ENCODE measurements at places on chromosomes 7 and 10.

- no peak for DNase-seq
Observed at GRCh38 chr7:115840702-115841101, 189.9 kb downstream of the TFEC start.

- DNase-seq, result no peak
Observed at GRCh38 chr7:72441791-72442190, 29.7 kb upstream of the CALN1 start.

DNA sequence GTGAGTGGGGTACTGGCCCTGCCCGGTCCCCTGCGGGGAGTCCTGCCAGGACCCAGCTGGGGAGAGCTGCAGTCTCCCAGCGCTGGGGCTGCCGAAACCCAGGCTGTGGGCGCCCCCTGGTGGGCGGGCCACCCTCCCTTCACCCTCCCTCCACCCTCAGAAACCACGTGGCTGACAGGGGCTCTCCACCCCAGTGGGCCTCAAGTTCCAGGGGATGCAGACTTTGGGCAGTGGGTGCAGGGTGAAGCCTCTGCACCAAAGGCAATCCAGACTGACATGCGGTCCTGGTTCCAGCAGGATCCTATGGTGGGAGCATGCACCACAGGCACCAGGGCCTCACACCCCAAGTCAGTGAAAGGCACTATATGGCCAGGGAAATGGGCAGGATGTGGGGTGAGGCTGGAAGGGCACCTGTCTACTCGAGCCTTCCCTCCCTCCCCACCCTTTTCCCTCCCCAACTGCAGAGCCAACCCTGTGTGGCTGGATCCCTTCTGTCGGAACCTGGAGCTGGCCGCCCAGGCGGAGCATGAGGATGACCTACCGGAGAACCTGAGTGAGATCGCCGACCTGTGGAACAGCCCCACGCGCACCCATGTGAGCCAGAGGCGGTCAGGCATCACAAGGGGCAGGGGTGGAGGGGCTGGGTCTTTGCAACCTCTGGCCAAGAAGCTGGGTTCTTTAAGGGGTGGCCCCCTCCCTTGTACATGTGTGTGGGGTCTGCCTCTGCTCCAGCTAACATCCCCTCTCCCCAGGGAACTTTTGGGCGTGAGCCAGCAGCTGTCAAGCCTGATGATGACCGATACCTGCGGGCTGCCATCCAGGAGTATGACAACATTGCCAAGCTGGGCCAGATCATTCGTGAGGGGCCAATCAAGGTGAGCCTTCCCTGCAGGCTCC is 38.8 kb downstream of the PSAP start:
- DNase-seq, result no peak

GRCh38 chr10:80501913-80502521 is 35.7 kb upstream of the SH2D4B start:
- DNase-seq, result no peak

GRCh38 chr10:57579926-57580325 is 687.8 kb downstream of the IPMK start:
- DNase-seq, result peak; percentile 0

DNA sequence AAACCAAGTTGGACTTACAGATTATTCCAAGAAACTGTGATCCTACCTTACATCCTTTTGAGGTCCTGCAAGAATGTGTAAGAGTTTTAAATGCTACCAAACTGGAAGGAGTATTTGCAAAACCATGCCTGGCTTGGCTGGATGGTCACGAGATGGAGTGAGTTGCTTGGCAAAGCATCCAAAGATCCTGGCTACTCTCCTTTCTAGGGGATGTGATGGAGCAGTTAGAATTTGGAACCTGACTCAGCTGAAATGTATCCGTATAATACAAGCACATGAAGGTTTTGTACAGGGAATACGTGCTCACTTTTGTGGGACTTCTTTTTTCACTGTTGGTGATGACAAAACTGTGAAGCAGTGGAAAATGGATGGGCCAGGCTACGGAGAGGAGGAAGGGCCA is 13.3 kb upstream of the SYPL1 start:
- DNase-seq, result no peak

DNA sequence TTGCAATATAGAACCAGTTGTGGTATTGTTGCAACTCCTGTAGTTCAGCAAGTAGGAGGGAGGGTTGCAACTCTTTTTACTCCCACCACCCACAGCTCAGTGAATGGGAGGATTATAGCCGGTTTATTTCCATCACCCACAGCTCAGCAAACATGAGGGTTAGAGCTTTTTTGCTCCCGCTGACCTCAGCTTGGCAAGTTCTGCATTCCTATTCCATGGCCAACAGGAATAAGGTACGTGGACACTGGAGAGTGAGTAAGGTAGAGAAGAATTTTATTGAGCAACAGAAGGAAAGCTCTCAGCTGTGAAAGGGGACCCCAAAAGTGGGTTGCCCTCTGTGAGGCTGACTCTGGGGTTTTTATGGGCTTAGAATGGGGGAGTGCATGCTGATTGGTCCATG is 167.1 kb upstream of the SMIM30 start:
- DNase-seq, result no peak

DNA sequence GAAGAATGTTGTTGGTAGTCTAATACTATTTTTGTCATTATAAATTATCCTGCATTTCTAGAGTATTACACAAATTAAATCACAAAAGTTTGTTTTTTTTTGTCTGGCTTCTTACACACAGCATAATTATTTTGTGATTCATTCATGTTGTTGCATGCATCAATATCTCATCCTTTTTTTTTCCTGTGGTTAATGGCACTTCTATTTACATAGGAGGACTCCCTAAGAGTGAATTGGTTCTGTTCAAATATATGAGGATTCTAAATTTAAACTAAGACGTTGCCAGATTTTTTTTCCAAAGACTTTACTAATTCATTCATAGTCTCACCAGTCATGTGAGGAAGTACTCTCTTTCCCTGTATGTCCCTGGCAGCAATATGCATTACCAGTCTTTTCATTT is 303.3 kb downstream of the GPR37 start:
- DNase-seq, result no peak

DNA sequence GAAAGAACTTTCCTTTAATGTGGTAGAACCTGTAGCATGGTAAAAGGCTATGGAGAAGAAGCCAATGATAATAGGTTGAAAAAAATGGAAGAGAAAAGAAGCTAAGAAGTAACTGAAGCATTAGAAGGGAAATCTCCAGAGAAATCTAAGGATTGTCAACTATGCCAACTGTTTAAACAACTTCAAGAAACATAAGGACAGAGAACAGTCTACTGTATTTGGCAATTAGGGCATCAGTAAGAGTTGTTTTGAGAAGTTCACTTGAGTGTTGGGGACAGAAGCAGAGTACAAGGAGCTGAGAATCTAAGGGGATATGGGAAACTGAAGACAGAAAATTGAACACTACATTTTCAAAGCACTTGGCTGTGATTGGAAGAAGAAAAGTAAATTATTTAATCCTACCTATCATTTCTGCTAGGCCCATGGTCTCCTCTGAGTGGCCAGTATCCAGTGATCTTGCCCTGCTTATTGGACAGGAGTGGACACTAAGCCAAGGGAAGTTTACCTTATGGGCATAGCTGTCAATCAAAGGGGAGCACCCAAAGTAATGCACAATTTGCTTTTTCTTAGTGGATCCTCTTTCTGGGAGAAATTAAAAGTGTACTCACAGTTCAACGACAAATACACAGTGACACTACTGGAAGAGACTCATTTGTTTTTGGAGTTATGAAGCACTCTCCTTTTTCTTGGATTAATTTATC is 56.4 kb upstream of the CCDC71L start:
- DNase-seq, result no peak

DNA sequence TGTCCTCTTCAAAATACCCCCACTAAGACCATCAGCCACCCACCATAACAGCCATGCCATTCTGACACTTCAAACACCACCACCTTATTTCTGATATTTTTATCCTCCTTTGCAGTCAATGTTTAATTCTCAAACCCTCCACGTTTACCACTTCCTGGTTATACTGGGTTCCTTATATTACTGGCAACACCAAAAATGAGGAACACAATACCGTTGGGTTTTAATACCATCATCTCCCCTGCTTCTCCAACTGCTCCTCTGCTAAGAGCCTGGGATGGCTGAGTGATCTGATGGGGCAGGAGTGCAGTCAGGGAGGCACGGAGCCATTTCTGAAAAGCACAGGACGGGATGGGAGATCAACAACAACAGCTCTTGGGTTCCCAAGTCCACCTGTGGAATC is 140.5 kb downstream of the CHCHD3 start:
- no peak for DNase-seq

- no peak for DNase-seq
Observed at GRCh38 chr10:103797857-103798256, 57.5 kb downstream of the SH3PXD2A start.

DNA sequence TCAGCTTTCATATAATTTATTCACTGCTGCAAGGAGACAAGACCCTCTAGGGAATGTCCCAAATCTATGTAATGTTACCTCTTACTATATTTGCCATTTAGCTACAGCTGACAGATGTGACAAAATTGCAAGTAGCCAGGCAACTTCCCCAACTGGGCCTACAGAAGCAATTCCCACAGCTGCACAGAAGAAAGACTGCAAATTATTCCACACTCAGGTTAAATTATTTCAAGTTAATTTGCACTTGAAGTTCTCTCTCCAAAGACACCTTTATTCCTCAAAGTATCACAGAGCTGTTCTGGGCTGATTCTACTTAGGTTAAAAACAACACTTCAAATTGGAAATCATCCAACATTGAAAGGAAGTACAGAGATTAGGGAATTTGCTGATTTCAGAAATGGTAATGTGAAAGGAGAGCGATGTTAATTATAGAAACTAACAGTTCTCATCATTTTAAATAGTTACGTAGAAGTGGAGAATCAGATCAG is 133.6 kb downstream of the THSD7A start:
- DNase-seq, result no peak

DNA sequence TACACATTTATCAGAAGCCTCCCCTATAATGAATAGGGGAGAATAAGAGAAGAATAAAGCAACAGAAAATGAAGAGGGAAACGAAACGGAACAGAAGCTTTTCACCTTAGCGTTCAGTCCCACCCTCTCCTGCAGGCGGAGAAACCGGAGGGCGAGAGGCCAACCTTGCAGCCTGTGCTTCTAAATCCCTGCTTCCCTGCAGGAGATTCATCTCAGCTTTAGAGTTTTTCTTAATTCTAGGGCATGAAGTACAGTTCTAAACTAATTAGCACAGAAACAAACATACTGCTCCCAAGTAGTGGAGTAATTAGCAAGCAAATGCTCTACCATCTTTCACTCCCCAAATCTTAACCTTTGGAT is 107.2 kb downstream of the CUBN start:
- DNase-seq, result no peak

DNA sequence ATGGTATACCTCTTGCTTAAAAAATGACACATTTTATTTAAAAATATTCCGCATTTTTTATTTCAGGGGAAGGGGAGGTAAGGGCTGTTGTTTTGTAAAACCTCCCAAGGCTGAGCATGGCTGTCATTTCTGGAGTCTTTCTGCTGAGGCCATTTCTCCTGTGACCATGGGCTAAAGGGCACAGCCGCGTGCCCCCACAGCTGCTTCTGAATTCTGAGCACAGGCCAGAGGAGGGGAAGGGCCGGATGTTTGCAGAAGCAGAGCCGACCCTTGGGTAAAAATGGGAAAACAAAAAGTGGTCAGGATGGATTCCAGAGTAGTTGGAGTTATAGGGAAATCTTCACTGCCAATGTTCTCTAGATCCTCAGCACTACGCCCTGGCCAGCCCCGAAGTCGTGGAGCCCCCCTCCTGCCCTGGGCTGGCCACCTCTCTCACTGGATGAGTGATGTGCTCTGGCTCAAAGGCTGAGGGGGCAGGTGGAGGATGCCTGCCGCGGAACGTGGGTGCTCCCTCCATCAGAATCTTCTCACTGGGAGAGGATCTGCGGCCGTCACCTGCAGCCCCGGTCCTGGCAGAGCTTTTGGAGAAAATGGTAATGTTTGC is 131.3 kb upstream of the ZEB1 start:
- no peak for DNase-seq

- DNase-seq, result no peak
Observed at GRCh38 chr7:133746305-133746704, 380.8 kb upstream of the LRGUK start.

- DNase-seq, result no peak
Observed at GRCh38 chr7:136923111-136923667, 54.7 kb downstream of the CHRM2 start.

DNA sequence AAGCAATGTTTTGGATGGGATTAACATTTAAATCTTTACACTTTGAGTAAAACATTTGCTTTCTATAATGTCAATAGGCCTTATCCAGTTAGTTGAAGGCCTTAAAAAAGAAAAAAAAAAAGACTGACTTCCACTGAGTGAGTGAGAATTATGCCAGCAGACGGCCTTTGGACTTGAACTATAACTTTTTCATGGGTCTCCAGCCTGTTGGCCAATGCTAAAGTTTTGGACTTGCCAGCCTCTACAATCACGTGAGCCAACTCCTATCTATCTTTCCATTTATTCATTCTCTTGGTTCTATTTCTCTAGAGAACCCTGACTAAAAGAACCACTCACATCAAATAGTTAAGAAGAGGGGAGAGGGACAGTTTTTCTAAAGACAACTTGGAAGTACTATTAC is 2.8 kb upstream of the FAS start:
- DNase-seq, result no peak

DNA sequence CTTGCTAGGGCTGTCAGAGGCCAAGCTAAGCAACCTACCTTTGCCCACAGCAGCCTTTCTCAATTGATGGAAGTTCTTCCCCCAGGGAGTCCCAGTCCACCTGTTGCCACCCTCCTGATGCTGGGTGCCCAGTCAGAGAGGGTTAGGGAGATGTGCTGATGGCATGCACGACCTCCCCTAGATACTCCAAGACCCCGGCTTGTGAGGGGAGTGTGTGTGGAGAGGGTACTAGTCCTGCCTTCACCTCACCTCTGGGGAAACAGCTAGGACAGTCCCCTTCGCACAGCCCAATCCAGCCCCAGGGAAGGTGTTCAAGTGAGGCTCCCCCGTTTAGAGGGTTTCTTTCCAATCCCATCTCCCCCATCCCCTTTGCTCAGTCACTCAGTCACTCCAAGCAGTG is 1.3 kb upstream of the UNC5B start:
- DNase-seq, result no peak

GRCh38 chr7:124908259-124908658 is 21.4 kb downstream of the POT1 start:
- DNase-seq, result no peak

DNA sequence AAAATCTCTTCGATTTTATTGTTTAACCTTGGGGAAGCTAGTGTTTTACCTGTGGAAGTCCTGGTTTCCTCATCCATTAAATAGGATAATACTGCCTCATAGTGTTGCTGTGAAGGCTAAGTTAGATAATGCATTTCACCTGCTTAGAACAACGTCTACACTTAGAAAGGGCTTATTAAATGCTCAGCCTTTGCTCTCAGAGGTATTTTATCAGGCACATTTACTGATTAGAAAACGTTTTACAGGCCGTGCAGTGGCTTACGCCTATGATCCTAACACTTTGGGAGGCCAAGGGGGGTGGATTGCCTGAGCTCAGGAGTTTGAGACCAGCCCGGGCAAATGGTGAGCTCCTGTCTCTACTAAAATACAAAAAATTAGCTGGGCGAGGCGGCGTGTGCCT is 144.4 kb downstream of the INSYN2A start:
- no peak for DNase-seq

- DNase-seq, result no peak
Observed at GRCh38 chr10:72025832-72026231, 61.6 kb downstream of the CHST3 start.

- no peak for DNase-seq
Observed at GRCh38 chr10:119007211-119007574, 22.3 kb upstream of the NANOS1 start.

GRCh38 chr7:130515315-130516040 is 23.6 kb downstream of the MEST start:
- no peak for DNase-seq

GRCh38 chr7:43784030-43784584 is 25.6 kb downstream of the BLVRA start:
- DNase-seq, result no peak

Measured in brain pericyte (primary cell).